ENCODE measurements at places on chromosomes 5 and 9. TPM values are rescaled to one million over a fixed set of nuclear protein-coding genes. Genes with fewer than 3 reads are reported as not detected.
A peak's percentile ranks its signal among the peaks of the same experiment; 100 is the strongest.

DNA sequence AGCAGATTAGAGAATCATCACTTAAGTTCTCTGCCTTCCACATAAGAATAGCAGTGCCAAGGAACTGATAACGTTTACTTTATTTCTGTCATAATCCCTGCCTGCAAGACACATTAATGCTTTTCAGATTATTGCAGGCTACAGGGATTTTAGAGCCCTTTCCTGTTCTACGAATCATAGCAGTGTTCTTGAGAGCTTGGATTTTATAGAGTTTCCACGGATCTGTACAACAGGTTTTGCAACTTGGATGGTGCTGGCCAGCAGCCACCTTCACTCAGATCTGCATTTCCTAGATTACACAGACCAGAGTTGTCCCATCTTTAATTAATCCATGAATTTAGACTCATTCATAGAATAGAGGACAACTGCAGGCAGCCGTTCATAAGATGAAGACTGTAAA lies 38.1 kb downstream of the SLC12A2 start:
- H3K27ac ChIP-seq: no peak overlapping the region
- no peaks in the 10 kb centered on the region for H3K36me3 ChIP-seq
- H3K4me1 ChIP-seq: no peaks in the 10 kb centered on the region
- H3K27me3 ChIP-seq: no peaks in the 10 kb centered on the region
- H3K4me3 ChIP-seq: no peak overlapping the region

INSL4 gene
- total RNA-seq: not detected

DNA sequence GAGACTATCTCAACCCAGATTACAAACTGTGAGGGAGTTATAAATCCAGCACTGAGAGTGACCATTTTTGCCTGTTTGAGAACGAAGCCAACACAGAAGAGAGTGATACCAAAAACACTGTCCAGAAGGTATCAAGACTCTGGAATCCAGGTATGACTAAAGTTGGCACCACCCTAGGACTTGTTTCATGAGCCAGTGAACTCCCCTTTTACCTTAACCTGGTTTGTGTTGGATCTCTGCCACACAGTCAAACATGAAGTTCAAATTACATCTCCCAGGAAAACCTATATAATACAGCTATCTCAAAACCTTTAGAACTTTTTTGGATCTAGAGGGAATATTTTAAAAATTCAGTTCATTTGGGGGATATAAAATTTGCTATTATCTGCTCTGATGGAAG lies 11.4 kb downstream of the ZBTB5 start:
- H3K27me3 ChIP-seq: no peaks in the 10 kb centered on the region
- no peaks in the 10 kb centered on the region for H3K4me1 ChIP-seq
- DNase-seq: no peak
- H3K4me3 ChIP-seq: no peak overlapping the region

STK32A gene
- 0.25 TPM for total RNA-seq

- no peaks in the 10 kb centered on the region for H3K4me1 ChIP-seq
- H3K27me3 ChIP-seq: peaks cover 2% of the 10 kb centered on the region
- H3K36me3 ChIP-seq: no peaks in the 10 kb centered on the region
- no peak overlapping the region for H3K4me3 ChIP-seq
- no peak for DNase-seq
These were observed 254.5 kb downstream of the PBX3 start for GRCh38 chr9:126001581-126002225.

ANKRD34B gene
- total RNA-seq: 0.20 TPM

DNA sequence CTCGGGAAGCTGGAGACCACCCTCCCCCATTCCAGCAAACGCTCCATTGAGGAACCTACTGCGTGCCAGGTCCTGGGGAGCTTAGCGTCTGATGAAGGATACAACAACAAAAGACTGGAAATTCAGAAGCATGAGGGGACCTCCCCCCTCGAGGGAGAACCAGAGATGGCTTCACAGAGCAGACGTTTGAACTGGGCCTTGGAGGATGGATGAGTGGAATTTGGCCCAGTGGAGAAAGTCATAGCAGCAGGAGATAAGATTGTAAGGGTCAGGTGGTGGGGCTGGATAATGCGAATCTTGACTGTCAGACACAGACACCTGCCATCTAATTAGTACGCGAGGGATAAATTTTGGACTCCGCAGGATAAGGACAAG lies 1.2 kb upstream of the SLC25A51 start:
- no peak overlapping the region for H3K27ac ChIP-seq
- no peak for DNase-seq
- no peaks in the 10 kb centered on the region for H3K36me3 ChIP-seq
- H3K4me1 ChIP-seq: peaks cover 20% of the 10 kb centered on the region
- H3K27me3 ChIP-seq: no peaks in the 10 kb centered on the region
- H3K4me3 ChIP-seq: peak overlapping the region; percentile 92

DNA sequence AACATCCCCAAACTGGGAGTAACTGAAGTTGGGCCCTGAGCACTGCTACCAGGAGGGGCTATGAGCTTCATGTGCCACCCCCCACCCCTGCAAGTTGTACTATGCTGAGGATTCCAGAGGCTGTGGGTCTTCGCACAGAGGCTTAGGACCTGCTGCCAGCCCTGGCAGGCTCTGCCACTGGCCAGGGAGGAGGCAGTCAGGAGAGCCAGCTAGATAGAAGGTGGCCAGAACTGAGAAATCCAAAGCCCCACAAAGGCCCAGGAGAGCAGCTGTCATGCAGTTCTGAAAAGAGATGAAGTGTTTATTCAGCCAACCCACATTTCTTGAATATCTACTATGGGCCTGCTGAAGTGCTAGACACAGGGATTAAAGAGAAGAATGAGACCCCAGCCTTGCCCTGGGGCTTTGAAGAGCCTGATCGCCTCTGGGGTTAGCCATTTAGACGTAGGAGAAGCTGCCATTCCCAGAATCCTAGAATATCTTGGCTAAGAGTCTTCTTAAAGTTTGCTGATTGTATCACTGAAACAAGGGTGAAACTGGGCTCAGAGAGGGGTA lies 1.4 kb downstream of the ALAD start:
- peaks cover 24% of the 10 kb centered on the region for H3K4me1 ChIP-seq
- no peaks in the 10 kb centered on the region for H3K36me3 ChIP-seq
- no peaks in the 10 kb centered on the region for H3K27me3 ChIP-seq
- no peak overlapping the region for H3K27ac ChIP-seq
- DNase-seq: no peak

- no peaks in the 10 kb centered on the region for H3K36me3 ChIP-seq
- H3K27ac ChIP-seq: no peak overlapping the region
- peaks cover 12% of the 10 kb centered on the region for H3K4me1 ChIP-seq
- no peaks in the 10 kb centered on the region for H3K27me3 ChIP-seq
- no peak for DNase-seq
These were observed 3.0 kb upstream of the ITGA1 start for GRCh38 chr5:52784737-52785136.

GRCh38 chr9:14883310-14883944 lies 26.8 kb downstream of the FREM1 start:
- H3K27me3 ChIP-seq: no peaks in the 10 kb centered on the region
- no peaks in the 10 kb centered on the region for H3K36me3 ChIP-seq
- no peak for DNase-seq
- H3K4me3 ChIP-seq: no peak overlapping the region
- H3K27ac ChIP-seq: no peak overlapping the region

CEL gene
- total RNA-seq: 3.4 TPM

LRRC70 gene
- 0.64 TPM for total RNA-seq
